ENCODE measurements at places on chromosomes 2 and 18.

DNA sequence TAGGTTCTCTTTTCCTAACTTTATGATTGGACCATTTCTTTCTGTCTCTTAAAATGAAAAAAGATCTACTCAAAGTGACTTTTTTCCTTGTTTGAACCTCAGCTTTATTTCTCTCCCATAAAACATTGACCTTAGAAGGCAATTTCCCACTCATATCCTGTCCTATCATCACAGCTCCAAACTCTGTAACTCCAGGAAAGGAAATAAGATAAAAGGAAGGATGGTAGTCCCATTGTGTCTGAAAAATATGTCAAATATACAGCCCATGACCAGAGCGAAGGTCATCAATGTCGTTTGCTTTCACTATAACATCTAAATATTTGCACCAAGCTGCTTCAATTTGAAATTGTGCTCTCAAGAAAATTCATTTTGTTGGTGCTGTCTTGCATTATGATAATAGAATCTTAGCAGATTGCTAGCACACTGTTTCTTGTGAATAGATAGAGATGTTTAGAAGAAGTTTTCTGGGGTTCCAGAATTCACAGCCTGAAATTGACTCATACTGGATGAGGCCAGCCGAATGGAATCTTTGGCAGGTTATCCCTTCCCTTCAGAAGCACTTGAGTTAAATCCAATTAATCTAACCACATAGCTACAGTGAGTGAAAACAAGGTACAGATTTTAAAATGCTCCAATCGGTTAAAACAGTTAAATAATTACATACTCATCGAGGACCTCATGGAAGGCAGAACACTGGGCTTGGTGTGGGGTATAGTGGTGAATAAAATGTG, 95.1 kb downstream of the CRIM1 start:
- no peak overlapping the region for H3K27ac ChIP-seq
- H3K27me3 ChIP-seq = no peaks in the 10 kb centered on the region
- DNase-seq = no peak
- H3K36me3 ChIP-seq = peaks cover 18% of the 10 kb centered on the region
- H3K4me1 ChIP-seq = peaks cover 8% of the 10 kb centered on the region

- H3K27ac ChIP-seq = peak overlapping the region; percentile 100
- peak; percentile 89 for DNase-seq
- peaks cover 6% of the 10 kb centered on the region for H3K36me3 ChIP-seq
Observed at GRCh38 chr2:234422981-234423431, 73.9 kb downstream of the ARL4C start.

DNA sequence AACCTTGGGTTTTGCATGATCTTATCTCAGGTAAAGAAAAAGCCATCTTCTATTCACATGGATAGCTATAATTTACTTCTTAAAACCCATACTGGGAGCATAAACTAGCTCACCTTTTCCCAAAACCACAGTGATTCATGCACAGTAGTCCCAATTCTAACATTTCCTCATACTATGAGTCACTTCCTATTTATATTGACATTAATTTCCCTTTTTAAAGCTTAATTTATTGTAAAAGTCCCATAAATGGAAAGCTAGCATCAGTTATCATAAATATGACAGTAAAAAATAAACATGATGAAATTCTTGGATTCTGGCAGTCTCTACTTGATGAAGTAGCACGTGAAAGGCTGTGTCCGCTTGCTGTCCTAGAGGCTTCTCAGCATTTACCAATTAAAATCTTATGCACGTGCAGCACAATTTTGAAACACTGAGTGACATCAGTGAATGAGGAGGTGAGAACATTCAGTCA, 180.1 kb downstream of the CDH2 start:
- no peak overlapping the region for H3K4me3 ChIP-seq
- no peaks in the 10 kb centered on the region for H3K4me1 ChIP-seq
- peaks cover 4% of the 10 kb centered on the region for H3K36me3 ChIP-seq
- no peaks in the 10 kb centered on the region for H3K27me3 ChIP-seq
- DNase-seq = no peak
- H3K27ac ChIP-seq = no peak overlapping the region

DNA sequence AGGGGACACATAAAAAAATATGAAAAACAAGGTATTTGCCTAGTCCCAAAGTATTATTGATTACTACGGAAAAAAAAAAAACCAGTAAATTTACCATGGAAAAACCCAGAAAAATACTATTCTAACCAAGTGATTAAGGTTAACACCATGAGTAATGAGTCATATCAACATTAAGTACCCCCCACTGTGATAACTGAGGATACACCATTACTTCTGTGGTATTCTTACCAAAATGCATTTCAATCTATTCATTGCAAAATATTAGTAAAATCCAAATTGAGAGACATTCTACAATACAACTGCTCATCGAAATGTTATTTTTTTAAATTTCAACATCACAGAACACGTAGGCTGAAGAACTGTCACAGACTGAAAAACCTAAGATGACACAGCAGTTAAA, 669.8 kb downstream of the ZEB2 start:
- H3K4me3 ChIP-seq = no peak overlapping the region
- H3K36me3 ChIP-seq = no peaks in the 10 kb centered on the region
- H3K27ac ChIP-seq = no peak overlapping the region
- H3K27me3 ChIP-seq = peaks cover 15% of the 10 kb centered on the region

DNA sequence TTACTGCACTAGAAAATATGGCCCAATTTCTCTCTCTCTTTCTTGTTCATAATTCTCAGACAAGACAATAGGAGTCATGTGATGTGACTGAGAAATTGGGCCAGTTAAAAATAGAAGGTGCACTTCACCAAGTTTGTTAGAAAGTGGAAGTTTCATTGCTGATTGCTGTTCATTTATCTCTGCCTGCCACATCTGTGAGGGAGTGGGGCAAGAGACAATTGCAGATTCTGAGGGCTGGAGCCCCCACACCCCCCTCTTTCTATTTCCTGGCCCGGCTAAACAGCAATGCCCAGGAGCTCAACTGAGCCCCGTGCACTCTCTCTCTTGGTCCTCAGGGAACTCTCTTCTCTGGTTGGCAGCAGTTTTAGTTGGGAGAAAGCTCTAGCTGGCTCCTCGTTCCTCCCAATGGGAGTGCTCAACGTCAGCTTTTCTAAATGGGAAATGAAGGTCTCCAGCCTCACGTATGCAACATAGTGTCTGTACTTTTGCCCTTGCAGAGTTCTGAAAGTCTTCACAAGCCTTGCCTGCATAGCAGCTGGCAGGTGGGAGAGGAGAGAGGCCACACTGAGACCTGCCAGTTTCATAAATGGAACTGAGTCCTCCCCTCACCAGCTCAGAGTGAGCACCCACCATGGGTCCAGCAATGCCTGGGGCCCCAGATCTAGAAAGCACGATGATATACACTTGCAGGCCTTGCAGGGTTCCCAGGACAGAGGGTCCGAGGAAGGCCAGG, 115.7 kb downstream of the MYCN start:
- H3K36me3 ChIP-seq = no peaks in the 10 kb centered on the region
- no peak for DNase-seq
- H3K27me3 ChIP-seq = no peaks in the 10 kb centered on the region
- no peak overlapping the region for H3K27ac ChIP-seq
- H3K4me1 ChIP-seq = no peaks in the 10 kb centered on the region

GRCh38 chr2:85302121-85302520, 25.7 kb downstream of the TGOLN2 start:
- H3K27me3 ChIP-seq = peaks cover 7% of the 10 kb centered on the region
- no peak overlapping the region for H3K27ac ChIP-seq
- peaks cover 3% of the 10 kb centered on the region for H3K4me1 ChIP-seq
- no peak for DNase-seq
- no peaks in the 10 kb centered on the region for H3K36me3 ChIP-seq
- H3K4me3 ChIP-seq = no peak overlapping the region

DNA sequence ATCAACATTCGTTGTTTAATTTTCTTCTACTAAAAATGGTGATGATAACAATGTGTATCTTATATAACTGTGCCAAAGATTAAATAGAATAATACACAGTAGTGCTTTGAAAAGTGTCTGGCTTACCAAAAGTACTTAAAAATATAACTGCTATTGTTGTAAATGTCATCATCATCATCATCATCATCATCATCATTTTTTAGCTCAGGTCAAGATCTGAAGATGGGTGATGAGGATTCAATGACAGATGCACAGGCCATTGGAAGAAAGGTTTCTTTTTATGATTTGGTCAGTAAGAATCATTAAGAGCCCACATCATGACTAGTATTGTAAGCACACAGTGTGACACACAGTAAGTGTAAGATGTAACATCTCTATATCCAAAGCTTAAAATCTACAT, 795.2 kb downstream of the SLC4A3 start:
- no peaks in the 10 kb centered on the region for H3K36me3 ChIP-seq
- H3K4me3 ChIP-seq = no peak overlapping the region
- no peak for DNase-seq
- no peaks in the 10 kb centered on the region for H3K4me1 ChIP-seq

DNA sequence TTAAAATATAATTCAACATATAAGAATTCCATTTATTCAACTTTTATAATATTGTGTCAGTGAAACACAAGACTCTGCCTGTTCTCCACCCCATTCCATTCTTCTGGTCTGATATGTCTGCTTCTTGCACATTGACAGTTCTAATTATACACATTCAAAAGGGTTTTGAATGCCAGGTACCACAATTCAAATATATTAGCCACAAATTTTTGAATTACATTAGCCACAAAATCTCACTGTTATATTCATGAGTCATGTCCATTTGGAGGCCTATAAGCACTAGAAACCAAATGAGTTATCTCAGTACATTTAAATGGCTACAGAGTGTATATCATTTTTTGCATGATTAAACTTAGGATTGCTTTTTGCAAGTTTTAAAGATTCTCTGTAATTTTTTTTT, 72.1 kb downstream of the CCDC150 start:
- H3K4me1 ChIP-seq = no peaks in the 10 kb centered on the region
- H3K27me3 ChIP-seq = no peaks in the 10 kb centered on the region
- no peak overlapping the region for H3K27ac ChIP-seq

GRCh38 chr2:159088906-159089305, 120.5 kb downstream of the TANC1 start:
- peaks cover 3% of the 10 kb centered on the region for H3K27me3 ChIP-seq
- H3K36me3 ChIP-seq = no peaks in the 10 kb centered on the region
- peaks cover 53% of the 10 kb centered on the region for H3K4me1 ChIP-seq
- H3K4me3 ChIP-seq = no peak overlapping the region

DNA sequence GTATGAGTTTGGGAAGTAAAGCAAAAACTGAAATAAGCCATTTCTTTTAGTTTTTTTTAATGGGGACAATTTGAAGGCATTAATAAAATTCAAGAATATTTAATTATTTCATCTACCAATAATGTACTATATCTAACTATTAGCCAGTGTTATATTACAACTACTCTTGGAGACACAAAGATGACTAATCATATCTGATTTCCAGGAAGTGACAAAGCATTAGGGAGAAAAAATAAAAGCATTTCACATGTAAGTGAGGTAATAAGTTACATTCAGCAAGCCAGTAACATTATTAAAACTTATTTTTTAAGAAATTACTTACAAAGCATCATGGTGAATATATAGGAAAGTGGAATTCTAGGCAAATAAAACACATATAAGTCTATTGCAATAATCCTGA, 781.3 kb upstream of the NRXN1 start:
- no peak overlapping the region for H3K4me3 ChIP-seq
- no peaks in the 10 kb centered on the region for H3K4me1 ChIP-seq
- DNase-seq = no peak
- no peaks in the 10 kb centered on the region for H3K27me3 ChIP-seq
- no peak overlapping the region for H3K27ac ChIP-seq

DNA sequence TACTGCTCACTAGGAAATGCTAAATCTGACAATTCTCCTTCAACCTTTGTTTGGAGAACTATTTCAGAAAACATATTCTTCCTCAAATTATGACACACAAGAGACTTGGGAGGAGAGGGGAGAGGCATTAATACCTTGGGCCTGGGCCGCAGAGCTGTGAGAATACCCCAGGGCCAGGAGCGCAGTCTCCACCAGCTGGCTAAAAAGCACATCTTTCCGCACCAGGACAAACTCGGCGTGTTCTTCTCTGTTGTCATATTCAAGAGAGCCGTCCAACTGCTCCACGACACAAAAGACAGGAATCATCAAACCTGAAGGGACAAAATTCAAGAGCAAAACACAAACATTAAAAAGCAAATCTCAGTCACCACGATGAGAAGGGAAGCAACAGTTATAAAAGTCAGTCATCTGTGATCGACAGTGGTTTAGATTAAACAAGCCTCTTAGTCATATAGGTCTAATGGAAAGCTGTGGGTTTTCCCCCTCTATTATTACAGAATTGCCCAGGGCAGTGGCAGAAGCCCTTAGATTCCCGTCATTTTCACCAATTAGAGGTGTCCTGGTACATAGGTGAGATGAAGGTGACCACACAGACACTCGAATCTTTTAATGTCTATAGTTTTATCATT, 24.4 kb downstream of the SATB2 start:
- no peak for DNase-seq
- peaks cover 2% of the 10 kb centered on the region for H3K27me3 ChIP-seq
- no peak overlapping the region for H3K27ac ChIP-seq

GRCh38 chr2:18546567-18546966, 13.9 kb downstream of the RDH14 start:
- H3K27me3 ChIP-seq = no peaks in the 10 kb centered on the region
- H3K4me1 ChIP-seq = peaks cover 15% of the 10 kb centered on the region
- no peak overlapping the region for H3K4me3 ChIP-seq
- DNase-seq = no peak
- peaks cover 5% of the 10 kb centered on the region for H3K36me3 ChIP-seq
- H3K27ac ChIP-seq = no peak overlapping the region

- H3K27me3 ChIP-seq = peaks cover 5% of the 10 kb centered on the region
- no peak overlapping the region for H3K27ac ChIP-seq
- no peak for DNase-seq
- no peak overlapping the region for H3K4me3 ChIP-seq
Observed at GRCh38 chr2:121791290-121791689, 35.8 kb downstream of the TSN start.

DNA sequence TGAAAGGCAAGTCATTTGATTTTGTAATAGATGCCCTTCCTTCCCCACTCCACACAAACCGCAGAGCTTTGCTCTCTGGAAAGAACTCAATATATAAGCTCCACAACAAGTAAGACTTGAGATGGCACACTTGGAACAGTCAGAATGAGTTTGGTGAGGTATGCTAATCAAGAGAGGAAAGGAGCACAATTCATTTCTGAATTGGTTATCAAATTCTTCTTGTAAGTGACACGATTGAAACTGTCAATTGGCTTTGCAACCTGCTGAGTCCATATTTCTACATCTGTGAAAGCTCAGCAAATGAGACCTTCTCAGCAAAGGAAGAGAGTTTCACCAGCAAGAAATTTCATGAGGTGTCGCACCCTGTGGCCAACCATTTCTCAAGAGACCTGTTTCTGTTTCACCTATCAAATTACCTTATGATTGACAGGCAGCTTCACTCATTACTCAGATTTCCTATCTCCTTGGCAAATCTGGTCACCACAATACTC, 19.1 kb downstream of the CTLA4 start:
- H3K4me3 ChIP-seq = no peak overlapping the region
- H3K4me1 ChIP-seq = no peaks in the 10 kb centered on the region
- no peaks in the 10 kb centered on the region for H3K36me3 ChIP-seq
- no peak overlapping the region for H3K27ac ChIP-seq
- peaks cover 2% of the 10 kb centered on the region for H3K27me3 ChIP-seq

GRCh38 chr2:43170405-43171105, 55.9 kb downstream of the ZFP36L2 start:
- H3K4me1 ChIP-seq = peaks cover 82% of the 10 kb centered on the region
- peak overlapping the region; percentile 88 for H3K4me3 ChIP-seq
- peak; percentile 49 for DNase-seq
- H3K36me3 ChIP-seq = no peaks in the 10 kb centered on the region
- H3K27ac ChIP-seq = peak overlapping the region; percentile 98
